Activated CD4-positive, alpha-beta T cell treated with anti-CD3 and anti-CD28 coated beads, Interleukin-2, amount 50 U/mL, for 24 hours (primary cell): ENCODE measurements at places on chromosomes 11 and 22.

DNA sequence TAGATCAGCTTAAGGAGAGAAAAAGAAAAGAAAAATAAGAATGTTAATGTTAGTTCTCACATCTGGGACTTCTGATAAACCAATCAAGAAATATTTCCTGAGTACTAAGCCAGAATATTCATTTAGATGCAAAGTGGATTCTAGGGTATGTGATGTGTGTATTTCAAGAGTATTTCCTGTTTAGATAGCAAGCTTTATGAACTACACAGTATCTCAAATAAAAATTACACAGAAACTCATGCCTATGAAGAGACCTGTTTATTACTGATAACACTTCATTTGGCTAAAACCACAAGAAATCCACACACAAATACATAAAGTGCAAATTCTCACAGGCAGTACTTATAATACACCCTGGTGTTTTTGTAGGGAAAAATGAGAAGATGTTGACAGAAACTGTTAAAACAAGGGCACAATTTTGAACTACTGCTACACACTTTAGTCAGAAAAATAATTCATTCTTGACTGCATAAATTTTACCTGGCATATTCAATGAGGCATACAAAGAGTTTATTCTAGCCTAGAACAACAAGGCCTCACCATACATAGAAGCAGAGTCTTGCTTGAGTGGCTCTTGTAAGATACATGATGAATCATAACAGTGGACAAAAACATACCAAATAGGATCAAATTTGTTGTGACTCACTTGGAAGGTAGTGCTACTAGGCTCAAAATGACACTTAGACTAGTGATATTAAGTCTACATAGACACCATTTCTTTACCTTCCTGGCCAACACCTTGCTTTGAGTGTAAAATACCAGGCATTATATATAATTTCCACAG is 18.8 kb upstream of the P4HA3 start:
- no peak for DNase-seq

DNA sequence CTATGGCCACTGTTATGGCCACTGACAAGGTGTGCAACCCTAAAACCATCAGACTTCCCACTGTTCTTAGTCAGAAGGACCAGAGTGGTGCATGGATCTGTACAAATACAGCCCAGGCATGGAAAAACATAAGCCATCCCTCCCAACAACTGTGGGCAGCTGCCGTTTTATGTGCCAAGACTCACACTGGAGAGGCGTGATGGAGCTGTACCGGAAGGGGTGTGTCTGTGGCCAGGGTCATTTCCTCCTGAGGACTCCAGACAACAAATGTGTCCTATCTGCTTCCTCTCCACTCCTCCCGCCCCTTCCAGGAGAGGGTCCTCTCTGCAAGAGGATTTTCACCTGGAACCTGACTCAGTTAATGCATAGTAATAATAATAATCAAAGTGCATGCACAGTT is 29.5 kb downstream of the KCNJ1 start:
- no peak for DNase-seq

DNA sequence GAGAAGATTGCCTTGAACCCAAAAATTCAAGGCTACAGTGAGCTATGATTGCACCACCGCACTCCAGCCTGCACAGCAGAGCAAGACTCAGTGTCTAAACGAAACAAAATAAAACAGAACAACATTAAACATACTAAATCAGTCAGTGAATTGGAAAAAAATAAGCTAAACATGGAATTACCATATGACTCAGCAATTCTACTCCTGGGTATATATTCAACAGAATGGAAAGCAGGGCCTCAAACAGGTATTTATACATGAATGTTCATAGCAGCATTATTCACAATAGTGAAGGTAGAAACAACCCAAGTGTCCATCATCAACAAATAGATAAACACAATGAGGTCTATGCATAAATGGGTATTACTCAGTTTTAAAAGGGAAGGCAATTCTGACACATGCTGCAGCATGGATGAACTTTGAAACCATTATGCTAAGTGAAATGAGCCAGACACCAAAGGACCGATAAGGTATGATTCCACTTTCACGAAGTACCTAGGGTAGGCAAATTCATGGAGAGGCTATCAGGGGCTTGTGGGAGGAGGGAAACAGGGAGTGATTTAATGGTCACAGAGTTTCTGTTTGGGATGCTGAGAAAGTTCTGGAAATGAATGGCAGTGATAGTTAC is 15.5 kb downstream of the NTM start:
- DNase-seq: no peak

GRCh38 chr22:27495325-27495724 is 306.2 kb downstream of the MN1 start:
- no peak for DNase-seq

DNA sequence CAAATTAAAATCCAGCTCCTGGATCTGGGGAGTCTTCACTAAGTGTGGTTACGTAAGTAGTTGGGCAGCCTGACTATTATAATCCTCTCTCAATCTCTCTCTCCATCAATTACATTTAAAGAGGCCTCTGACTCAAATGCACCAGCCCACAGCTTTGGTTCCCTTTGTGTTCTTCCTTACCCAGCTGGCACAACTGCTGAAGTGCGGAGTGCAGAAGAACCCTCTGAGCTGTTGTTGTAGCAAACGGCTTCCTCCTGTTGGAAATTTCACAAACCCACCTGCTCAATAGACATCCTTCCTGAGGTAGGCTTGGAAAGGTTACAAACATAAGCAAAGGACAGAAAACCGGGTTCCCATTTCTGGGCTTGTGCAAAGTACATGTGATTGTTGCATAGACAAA is 17.0 kb upstream of the SORL1 start:
- DNase-seq: no peak
